NCI-H510A treated with DMSO at 0.1 percent for 48 hours (cell line): ENCODE measurements at places on chromosomes 6 and 20.

GRCh38 chr6:169171951-169172350 lies 81.7 kb downstream of the THBS2 start:
- no peak for DNase-seq

DNA sequence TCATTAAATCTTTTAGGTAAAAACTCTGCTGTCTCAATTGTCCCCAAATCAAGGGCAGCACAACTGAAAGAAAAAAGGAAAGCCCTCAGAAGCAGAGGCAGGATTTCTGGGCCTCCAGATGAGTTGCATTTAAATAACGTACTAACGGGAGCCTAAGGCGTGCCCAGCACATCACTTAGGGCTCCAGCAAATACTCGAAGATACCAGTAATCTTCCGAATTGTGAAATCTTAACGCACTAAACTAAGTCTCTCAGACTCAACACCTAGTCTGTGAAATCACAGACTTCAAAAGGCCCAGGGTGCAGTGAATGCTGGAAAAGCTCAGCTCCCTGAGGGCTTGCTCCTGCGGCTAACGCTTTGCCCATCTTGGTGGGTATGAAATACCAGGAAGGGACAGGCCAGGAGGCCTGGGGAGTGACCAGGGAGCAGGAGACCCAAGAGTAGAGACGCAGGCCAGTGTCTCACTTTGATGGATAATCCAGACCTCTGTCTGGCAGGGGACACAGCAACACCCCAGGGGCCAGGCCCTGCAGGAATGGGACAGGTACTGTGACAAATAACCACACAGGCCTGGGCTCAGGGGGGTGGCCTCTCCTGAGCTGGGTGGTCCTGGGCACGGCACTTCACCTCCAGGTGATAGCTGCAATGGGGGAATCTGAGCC lies 36.4 kb downstream of the RRBP1 start:
- DNase-seq: no peak

- DNase-seq: peak; percentile 93
These were observed 4.1 kb downstream of the TTBK1 start for GRCh38 chr6:43247114-43247999.

- DNase-seq: no peak
These were observed 44.2 kb upstream of the TMEM217 start for GRCh38 chr6:37302086-37302686.

DNA sequence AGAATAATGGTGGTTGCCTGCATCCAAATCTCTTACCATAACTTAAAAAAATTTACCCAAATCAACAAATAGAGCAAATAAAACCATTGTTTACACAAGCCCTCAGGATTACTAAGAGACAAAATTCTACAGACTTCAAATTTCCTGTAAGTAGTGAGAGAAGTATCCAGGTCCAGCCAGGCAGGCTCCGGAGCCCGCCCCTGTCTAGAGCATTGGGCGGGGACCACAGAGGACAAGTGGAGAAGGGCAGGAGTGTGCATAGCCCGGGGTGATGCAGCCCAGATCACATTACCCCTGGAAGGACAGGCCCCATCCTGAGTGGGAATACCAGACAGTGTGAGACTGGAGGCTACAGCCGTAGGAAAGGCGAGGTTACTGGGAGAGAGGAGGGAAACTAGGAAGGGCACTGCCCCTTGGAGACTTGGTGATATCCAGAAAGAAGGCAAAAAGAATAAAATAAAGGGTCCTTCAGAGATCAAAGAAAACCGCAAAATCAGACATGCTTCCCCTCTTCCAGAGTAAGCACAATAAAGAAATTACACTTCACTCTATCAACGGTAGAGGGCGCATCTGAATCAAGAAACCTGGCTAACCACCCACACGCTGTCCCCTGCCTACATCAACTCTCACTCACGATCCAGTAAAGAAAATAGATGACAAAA lies 26.6 kb downstream of the RIN2 start:
- peak; percentile 97 for DNase-seq

- no peak for DNase-seq
These were observed 598.8 kb downstream of the RNF144B start for GRCh38 chr6:18985996-18986395.
